ENCODE measurements at places on chromosomes 3 and 15. TPM values are rescaled to one million over a fixed set of nuclear protein-coding genes. Genes with fewer than 3 reads are reported as not detected.

GRCh38 chr15:81072551-81072950 is 61.5 kb upstream of the CFAP161 start:
- no peak for DNase-seq

DNA sequence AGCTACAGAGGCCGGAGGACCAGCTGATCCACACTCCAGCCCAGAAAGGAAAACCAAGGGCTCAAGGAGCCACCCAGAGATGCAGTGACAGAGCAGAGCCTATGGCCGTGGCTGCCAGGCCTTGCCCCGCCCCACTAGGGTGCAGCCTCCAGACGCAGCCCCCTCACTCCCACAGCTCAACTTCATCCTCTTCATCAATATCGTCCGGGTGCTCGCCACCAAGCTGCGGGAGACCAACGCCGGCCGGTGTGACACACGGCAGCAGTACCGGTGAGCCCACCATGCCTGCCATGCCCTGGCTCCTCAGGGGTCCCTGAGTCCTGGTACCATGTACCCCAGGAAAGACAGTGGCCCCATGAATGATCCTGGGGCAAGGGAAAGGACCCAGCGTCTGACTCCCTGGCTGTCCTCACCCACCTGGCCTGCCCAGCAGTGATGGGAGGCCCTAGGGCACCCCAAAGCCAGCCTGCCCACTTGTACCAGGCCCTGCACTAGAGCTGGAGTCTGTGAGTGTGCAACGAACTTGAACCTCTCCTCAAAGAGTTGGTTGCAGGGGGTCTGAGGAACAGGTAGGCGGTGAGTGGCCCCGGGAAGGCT is 24.2 kb downstream of the PTH1R start:
- no peak for DNase-seq

The ZBTB20 gene
- 0.85 TPM for polyA plus RNA-seq

The UROC1 gene
- not detected for polyA plus RNA-seq

The ASB14 gene
- polyA plus RNA-seq: 0.03 TPM
